ENCODE measurements at places on chromosomes 6 and 20.

DNA sequence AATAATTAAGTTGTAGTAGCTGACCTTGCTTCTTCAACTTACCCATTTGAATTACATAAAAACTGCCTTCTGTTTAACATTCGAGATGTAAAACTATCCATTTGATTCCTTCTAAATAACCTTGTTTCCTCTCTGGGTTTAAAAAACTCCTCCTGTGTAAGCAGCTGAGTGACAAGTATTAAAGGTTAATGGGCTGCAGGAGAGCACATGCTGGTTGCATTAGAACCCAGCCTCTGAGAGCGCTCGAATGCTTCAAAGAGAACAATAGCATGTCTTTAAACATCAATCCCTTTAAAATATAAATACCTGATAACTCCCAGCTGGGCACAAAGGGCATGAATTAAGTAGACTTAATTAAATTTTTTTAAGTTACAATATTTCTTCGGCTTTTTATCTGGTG lies 215.8 kb downstream of the EYA4 start:
- no peak for DNase-seq

DNA sequence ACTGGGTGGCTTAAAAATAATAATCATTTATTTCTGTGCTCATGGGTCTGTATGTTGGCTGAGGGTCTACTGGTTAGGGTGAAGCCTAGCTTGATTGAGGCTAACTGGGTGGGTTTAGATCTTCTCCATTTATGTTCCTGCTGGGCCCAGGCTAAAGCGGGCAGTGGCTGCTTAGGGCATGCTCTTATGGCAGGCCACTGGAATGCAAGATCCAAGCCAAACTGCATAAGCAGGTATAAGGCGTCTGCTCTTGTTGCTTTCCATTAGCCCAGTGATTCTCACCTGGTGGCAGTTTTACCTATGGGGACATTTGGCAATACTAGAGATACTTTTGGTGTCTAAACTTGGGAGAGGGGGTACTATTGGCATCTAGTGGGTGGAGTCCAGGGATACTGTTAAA lies 44.5 kb downstream of the QKI start:
- no peak for DNase-seq

- no peak for DNase-seq
Observed at GRCh38 chr6:142728364-142728763, 216.6 kb downstream of the HIVEP2 start.

GRCh38 chr6:30882759-30883684 lies 1.3 kb upstream of the DDR1 start:
- no peak for DNase-seq

- no peak for DNase-seq
Observed at GRCh38 chr20:15196547-15197255, 859.3 kb upstream of the FLRT3 start.
